Esophagus muscularis mucosa (tissue), 4 donors: ENCODE measurements at places on chromosomes 4 and X. TPM values are rescaled to one million over a fixed set of nuclear protein-coding genes. Genes with fewer than 3 reads are reported as not detected.

DNA sequence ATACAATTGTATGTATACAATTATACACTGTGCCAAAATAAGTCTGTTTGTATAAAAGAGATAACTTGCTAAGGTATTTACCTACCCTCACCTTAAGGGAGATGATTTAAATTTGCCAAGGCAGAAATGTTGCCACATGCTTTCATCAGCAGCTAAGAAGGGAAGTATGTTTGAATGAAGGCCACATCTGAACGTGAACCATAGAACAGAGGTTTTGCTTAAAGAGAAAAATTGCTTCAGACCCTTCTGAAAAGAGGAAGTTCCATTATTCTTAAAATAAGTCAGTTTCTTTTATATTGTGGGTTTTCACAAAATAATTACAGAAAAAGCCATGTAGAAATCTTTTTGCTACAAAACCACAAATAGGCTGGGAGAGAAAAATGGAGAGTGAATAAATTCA lies 621.5 kb upstream of the HTR2C start:
- no peaks in the 10 kb centered on the region for H3K36me3 ChIP-seq
- H3K4me1 ChIP-seq: no peaks in the 10 kb centered on the region
- no peaks in the 10 kb centered on the region for H3K27me3 ChIP-seq
- H3K4me3 ChIP-seq: no peak overlapping the region

GRCh38 chr4:182255441-182256190 lies 12.4 kb downstream of the TENM3 start:
- no peaks in the 10 kb centered on the region for H3K4me1 ChIP-seq
- DNase-seq: peak; percentile 39
- no peak overlapping the region for H3K27ac ChIP-seq
- H3K4me3 ChIP-seq: no peak overlapping the region
- H3K27me3 ChIP-seq: no peaks in the 10 kb centered on the region

- no peak overlapping the region for H3K4me3 ChIP-seq
- no peaks in the 10 kb centered on the region for H3K27me3 ChIP-seq
- H3K4me1 ChIP-seq: peaks cover 20% of the 10 kb centered on the region
- no peak for DNase-seq
These were observed 282.0 kb downstream of the ARHGAP24 start for GRCh38 chr4:85756938-85757337.

GRCh38 chr4:99463566-99463965 lies 28.4 kb upstream of the ADH7 start:
- no peak overlapping the region for H3K4me3 ChIP-seq
- no peaks in the 10 kb centered on the region for H3K27me3 ChIP-seq
- H3K4me1 ChIP-seq: no peaks in the 10 kb centered on the region
- no peak for DNase-seq

PITX2 gene
- 37.7 TPM for total RNA-seq

DGKK gene
- not detected for total RNA-seq
